Activated CD8-positive, alpha-beta memory T cell treated with anti-CD3 and anti-CD28 coated beads for 1 hour (primary cell): ENCODE measurements at places on chromosomes 4 and X.

DNA sequence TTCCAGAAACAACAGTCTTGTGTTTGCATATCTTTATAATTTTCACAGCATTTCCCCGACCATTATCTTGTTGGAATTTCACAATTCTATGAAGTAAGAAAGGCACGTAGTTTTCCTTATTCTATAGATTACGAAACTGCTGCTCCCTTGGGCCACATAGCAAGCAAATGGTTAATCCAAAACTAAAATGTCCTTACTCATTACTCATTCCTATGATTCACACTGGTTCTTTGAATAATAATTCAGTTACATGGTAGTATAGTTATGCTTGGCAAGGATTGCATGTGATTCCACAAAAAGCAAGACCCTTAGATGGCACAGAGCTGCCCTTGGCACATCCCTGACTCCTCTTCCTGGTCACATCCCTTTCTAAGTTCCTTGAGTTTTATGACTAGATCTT is 51.2 kb downstream of the OR13H1 start:
- no peak for DNase-seq

- no peak for DNase-seq
These were observed 77.5 kb downstream of the UCHL1 start for GRCh38 chr4:41334182-41334581.

DNA sequence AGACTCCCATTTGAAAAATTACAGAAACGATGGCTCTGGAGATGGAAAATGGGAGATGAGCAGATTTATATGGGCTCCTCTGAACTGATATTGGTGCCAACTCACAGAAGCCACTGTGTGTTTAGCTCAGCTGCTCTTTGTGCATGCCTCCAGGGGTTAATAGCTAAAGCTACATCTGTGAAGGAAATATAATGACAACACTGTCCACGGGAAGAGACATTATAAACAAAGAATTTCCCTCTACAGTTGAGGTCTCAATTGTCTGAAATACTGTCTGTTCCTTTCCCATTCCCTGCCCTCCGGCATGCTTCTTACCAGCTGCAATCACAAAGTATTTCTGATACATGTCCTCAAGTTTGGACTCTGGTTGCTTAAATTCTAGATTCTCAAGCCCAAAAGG is 40.4 kb downstream of the PPA2 start:
- DNase-seq = no peak

GRCh38 chr4:124977045-124977444 is 264.5 kb upstream of the ANKRD50 start:
- DNase-seq = no peak

- DNase-seq = no peak
These were observed 266.9 kb downstream of the SPATA18 start for GRCh38 chr4:52317981-52318380.

- no peak for DNase-seq
These were observed 11.8 kb downstream of the EDA start for GRCh38 chrX:69627744-69628143.

DNA sequence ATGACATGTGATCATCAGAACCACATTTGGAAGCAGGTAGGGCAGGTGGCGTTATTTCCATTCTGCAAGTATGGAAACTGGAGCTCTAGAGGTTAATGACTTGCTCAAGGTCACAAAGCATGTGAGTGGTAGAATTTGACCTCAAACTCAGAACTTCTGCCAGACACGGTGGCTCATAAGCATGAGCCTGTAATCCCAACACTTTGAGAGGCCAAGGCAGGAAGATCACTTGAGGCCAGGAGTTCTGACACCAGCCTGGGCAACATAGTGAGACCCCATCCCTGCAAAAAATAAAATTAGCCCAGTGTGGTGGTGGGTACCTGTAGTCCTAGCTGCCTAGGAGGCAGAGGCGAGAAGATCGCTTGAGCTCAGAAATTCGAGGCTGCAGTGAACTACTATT is 139.2 kb downstream of the PALLD start:
- no peak for DNase-seq

GRCh38 chr4:122577189-122577553 is 43.7 kb downstream of the IL21 start:
- no peak for DNase-seq

DNA sequence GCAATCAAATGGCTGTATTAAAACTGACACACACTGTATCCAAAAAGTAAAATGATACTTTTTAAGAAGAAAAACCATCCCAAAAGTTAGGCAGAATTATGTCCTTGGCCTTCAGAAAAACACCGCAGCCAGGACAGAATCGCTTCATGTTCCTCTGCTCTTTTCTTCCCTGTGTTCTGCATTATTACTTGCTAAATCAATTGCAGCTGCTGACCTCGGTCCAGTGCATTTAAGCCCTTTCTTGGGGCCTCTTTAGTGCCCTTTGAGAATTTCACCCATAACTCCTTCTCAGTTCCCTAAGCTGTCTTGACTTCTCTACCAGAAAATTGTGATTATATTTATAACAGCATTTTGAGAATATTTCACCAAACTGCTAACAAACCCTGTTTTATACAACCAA is 696.9 kb downstream of the PCDH7 start:
- no peak for DNase-seq

GRCh38 chr4:190016369-190017289 is 10.4 kb downstream of the FRG2 start:
- DNase-seq = no peak

- no peak for DNase-seq
These were observed 109.9 kb upstream of the SORBS2 start for GRCh38 chr4:185921583-185922555.

GRCh38 chr4:158079661-158080060 is 93.2 kb downstream of the GASK1B start:
- DNase-seq = no peak

- no peak for DNase-seq
These were observed 622.1 kb downstream of the SPRY1 start for GRCh38 chr4:124018383-124019317.

- no peak for DNase-seq
These were observed 38.5 kb upstream of the BMP15 start for GRCh38 chrX:50871922-50872453.

DNA sequence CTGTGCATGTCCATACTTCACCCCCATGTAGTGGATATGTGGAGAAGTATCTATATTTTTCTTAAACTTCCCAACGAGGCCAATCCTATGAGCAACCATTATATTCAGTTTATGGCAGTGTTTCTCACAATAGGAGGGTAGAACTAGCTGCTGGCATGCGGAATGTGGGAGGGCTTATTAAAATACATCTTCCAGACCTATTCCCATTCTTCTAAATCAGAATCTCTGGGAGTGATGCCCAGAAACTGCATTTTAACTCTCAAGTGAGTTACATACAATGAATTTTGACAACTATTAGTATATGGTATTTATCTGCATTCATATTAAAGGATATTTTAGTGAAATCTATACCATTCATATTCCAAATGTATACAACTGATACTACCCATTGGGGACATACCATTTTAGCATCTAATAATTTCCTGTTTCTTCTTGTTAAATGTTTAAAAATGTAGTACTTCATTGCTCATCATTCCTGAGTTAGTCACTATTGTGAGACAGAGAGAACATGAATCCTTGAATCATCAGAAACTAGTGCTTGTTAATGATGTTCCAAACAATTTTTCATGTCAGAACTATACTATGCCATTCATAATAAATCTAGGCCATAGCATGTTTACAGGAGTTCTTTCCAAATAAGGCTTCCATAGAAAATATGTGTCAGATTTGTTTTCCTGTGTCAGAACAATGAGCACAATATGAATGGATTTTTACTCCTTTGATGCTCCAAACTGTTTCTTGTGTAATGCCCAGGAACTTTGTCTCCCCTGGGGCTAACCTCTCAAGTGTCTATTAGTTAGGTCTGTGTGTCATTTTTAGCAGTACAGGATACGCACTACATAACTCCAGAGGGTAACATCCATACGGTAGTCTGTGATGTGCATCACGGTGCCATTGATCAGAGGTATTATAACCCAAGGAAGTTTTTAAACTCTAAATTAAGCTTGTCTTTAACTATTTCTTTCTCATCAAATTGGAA is 198.8 kb upstream of the BMP3 start:
- DNase-seq = no peak

- no peak for DNase-seq
These were observed 17.7 kb downstream of the PCDH18 start for GRCh38 chr4:137514406-137515111.

- DNase-seq = no peak
These were observed 82.7 kb downstream of the ANXA5 start for GRCh38 chr4:121614101-121614500.

DNA sequence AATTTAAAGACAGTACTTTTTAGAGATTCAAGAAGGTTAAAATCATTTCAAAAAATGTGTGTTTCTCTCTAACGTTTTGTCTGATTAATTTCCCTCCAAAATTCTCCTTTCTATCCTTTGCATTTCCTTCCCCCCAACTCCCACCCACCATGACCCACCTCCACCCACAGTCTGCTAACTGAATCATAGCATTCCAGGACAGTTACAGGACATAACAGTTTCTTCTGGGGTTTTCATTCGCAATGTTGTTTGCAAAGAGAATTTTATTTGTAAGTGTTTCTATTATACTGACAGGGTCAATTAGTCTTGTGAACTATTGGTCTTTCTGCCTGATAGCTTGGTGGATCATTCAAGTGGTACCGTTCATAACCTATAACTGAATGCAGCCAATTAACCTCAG is 53.7 kb downstream of the ANAPC10 start:
- no peak for DNase-seq

- DNase-seq = no peak
These were observed 93.0 kb downstream of the GEMIN8 start for GRCh38 chrX:13936521-13937225.

GRCh38 chrX:119694601-119695534 is 1.9 kb upstream of the SEPTIN6 start:
- no peak for DNase-seq

- DNase-seq = no peak
These were observed 101.3 kb downstream of the EIF4E start for GRCh38 chr4:98827661-98828060.

GRCh38 chrX:16750136-16750535 is 30.7 kb downstream of the SYAP1 start:
- no peak for DNase-seq
